Liver (tissue), 10 donors: ENCODE measurements at places on chromosomes 2 and 18.

DNA sequence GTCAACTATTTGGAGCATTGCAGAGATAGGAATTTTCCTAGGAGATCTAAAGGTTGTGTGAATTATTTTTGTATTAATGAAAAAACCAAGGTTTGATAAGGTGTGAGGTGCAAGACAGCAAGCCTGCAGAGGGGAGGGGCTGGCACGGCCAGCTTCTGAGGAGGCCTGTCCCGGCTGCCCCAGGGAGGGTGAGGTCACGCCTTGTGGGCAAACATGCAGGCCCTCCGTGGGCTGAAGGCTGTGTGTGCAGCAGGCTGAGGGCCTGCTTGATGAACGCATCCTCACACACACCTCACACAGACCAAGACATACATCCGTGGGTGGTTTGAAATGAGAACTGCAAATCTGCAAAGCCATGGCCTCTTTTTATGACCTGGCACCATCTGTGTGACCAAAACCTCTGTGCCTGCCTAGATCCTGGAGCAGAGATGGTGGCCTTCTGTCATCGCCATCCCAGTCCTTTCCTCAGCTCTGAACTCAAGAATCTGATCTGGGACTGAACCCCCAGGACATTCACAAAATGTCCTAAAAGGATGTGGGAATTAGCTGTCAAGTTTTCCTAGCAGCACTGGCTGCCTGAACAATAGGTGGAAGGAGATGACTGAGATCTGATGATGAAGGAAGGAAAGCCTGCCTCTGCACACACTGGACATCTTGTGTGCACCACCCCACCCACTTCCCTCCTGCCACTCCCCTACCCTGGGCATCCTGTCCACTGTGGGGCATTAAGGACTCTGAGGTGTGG is 102.4 kb upstream of the MGAT4A start:
- no peak for DNase-seq

DNA sequence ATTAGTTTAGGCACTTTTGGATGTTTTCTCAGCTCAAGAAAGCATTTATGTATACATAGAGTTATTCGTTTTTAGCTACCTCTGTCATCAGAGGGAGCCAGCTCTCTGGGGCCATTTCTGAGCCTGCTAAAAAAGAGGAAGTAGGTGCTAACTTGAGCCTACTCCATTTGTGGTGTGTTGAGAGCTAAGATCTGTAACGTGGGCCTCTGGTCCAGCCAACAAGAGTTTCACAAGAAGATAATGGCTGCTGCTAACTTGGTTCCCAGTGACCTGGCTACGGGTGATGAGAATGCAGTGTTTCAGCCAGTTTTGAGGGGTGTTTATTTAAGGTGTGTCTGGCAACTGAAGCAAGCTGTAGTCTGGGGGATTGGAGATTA is 182.5 kb downstream of the PRKCE start:
- DNase-seq, result no peak

DNA sequence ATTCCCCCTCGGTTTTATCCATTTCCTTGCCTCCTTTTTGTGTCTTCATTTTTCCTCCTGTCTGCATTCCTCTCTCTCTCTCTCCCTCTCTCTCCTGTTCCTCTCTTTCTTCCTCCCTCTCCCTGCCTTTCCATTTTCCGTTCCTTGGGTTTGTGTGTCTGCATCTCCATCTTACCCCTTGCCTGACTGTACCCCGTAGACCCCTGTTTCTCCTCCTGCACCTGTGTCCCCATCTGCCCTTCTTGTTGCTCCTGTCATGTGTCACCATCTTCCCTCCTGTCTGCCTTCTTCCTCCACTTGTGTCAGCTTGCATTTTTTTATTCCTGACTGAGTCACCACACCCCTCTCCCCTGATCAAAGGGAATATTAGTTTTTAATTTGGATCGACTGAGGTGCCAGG is 1.8 kb downstream of the CDK5R2 start:
- no peak for DNase-seq

- no peak for DNase-seq
These were observed 18.3 kb upstream of the CDC42EP3 start for GRCh38 chr2:37689751-37690150.

- no peak for DNase-seq
These were observed 31.5 kb upstream of the PDIA6 start for GRCh38 chr2:10844097-10844496.

- DNase-seq, result peak; percentile 44
These were observed 124.4 kb downstream of the INHBB start for GRCh38 chr2:120470041-120470965.

DNA sequence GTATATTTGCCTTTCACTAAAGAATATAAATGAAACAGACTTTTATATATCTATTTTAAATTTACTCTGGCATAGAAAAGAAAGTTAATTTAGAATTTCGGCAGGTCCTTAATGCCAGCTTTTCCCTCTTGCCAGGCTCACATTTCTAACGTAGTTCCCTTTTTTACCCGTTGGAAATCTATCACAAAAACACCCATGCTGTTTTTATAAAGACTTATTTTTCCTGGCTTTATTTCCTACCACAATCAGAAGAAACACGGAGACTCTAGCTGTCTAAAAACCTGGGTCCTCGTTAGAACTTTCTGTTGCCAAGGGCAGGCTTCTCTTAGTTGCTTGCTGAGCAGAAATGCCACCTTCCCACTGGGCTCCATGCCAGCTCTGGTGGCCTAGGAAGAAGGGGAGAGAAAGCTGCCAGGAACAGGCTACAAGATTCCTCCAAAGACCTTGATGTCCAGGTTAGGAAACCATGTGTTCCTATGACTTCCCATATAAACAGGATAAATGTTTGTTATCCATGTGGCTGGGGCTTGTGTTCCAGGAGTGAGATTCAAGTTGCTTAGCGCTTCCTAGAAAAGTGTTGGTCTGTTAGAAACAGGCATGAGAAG is 17.8 kb upstream of the TMEM18 start:
- no peak for DNase-seq

- DNase-seq, result no peak
These were observed 50.9 kb upstream of the BIN1 start for GRCh38 chr2:127157651-127158485.

GRCh38 chr2:166984797-166985196 is 96.5 kb downstream of the XIRP2 start:
- DNase-seq, result no peak

GRCh38 chr2:162890690-162891311 is 52.2 kb upstream of the KCNH7 start:
- no peak for DNase-seq
